ENCODE measurements at places on chromosomes 2 and 18.

GRCh38 chr2:160906878-160907277 is 253.3 kb upstream of the TANK start:
- peak; percentile 28 for DNase-seq

GRCh38 chr2:157164370-157164769 is 93.1 kb upstream of the GALNT5 start:
- no peak for DNase-seq

DNA sequence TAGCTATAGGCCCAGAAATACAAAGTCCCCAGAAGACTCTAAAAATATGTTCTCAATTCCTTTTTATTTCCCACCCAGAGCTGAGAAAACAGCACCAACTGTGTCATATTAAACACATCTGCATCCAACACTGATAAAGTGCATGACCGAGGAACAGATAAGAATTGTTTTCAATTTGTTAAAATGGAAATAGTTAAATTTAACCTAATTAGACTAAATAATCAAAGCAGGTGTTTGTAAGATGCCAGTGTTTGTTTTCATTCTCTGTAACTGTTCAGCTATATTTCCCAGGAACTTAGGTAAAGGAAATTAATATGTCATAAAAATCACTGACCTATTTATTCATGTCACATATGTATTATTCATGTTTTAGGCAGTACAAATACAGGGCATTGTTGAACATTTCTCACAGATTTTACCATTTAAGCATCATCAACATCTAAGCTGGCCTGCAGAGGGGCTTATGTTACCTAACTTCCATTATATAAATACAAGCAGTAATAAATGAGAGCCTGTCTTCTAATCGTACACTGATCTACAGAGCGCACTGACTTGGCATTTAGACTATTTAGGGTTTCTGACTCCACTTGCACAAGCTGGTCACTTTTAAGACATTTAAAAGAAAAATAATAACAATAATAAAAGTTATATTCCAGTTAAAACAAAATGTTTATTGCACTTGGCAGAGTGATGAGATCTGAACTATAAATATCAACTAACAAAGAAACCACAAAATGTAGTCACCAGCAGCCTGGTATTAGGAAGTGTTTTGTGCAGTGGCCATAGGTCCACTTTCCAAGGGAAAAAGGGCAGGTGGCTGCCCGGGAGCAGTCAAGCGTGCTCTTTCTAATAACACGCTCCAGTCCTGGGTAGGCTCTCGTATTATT is 86.6 kb upstream of the ZFP36L2 start:
- DNase-seq: no peak

- peak; percentile 2 for DNase-seq
These were observed 229.5 kb upstream of the ZC3H15 start for GRCh38 chr2:186256540-186256939.

- DNase-seq: no peak
These were observed 112.5 kb downstream of the MYO1B start for GRCh38 chr2:191357678-191358077.

GRCh38 chr2:148063633-148064032 is 42.7 kb downstream of the MBD5 start:
- no peak for DNase-seq

GRCh38 chr2:30040147-30040546 is 106.7 kb upstream of the YPEL5 start:
- no peak for DNase-seq

GRCh38 chr2:144571770-144572169 is 51.9 kb upstream of the ZEB2 start:
- DNase-seq: no peak

- no peak for DNase-seq
These were observed 739.5 kb downstream of the SOCS6 start for GRCh38 chr18:71028285-71028762.

DNA sequence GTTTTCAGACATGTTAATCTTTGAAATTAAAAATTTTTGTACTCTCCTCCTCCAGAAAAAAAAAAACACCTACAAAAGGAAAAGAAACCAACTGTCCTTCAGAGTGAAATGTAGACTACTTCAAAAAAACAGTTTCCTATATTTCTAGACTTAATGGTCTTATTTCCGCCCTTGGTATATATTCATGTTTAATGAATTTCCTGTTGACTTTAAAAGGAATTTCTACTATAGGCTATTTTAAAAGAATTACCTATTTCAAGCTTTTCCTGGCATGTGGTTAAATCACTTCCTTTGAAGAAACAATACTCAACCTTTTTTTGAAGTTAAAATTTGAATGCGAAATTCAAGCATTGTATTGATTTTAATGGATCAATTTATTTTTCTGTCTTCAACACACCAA is 29.2 kb downstream of the GULP1 start:
- no peak for DNase-seq

DNA sequence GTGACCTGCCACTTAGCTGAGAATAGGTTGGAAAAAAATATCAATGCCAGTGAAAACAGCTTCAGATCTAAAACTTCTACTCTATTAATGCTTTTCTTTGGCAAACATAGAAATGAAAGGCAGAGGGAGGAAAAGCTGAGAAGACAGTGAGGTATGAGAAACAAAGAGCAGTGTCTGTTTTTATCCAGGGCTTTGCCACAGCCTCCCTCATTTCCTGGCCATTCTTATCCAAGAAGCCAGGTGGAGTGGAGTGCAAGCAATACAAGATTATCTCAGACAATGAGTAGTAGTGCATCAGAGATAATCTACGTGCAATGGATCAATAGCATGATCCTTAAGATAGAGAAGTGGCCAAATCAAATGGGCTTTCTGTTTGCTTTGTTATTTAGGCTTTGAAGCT is 808.7 kb upstream of the PIK3C3 start:
- DNase-seq: no peak

- no peak for DNase-seq
These were observed 65.5 kb downstream of the ZNF516 start for GRCh38 chr18:76429262-76430126.

- DNase-seq: peak; percentile 49
These were observed 18.0 kb downstream of the ARID5A start for GRCh38 chr2:96554293-96555145.

- DNase-seq: peak; percentile 9
These were observed 69.0 kb upstream of the FAM110C start for GRCh38 chr2:115303-115702.

GRCh38 chr2:33727361-33728032 is 128.4 kb upstream of the FAM98A start:
- no peak for DNase-seq

DNA sequence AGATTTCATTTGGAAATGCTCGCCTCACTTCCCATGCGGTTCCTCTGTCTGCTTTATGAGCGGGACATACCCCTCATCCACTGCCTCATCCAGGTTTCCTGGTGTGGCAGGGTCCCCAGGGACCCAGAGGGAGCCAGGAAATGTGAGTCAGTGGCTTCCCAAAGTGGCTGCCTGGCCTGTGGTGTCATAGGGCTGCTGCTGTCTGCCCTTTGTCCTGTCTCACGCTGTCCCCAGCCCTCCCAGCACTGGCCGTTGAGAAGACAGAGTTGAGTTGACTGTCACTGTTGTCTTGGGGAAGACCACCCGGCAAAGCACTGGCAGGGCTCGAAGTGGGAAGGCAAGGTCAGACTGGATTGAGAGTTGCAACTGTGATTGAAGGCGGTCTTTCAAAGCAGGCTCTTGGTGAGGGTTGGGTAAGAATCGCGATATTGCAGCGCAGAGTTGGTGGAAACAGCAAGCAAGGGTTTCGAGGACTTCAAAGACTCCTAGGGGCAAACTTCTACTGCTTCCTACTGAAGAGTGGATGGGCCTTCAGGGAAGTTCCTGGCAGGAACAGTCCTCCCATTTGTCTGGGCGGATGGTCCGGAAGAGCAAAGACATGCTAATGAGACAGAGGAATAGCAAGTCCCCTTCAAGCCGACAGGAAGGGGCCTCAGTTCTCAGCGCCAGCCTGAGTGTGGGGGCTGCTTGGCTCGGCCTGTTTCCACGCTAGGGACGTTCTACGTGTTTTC is 33.9 kb downstream of the RAB31 start:
- no peak for DNase-seq

DNA sequence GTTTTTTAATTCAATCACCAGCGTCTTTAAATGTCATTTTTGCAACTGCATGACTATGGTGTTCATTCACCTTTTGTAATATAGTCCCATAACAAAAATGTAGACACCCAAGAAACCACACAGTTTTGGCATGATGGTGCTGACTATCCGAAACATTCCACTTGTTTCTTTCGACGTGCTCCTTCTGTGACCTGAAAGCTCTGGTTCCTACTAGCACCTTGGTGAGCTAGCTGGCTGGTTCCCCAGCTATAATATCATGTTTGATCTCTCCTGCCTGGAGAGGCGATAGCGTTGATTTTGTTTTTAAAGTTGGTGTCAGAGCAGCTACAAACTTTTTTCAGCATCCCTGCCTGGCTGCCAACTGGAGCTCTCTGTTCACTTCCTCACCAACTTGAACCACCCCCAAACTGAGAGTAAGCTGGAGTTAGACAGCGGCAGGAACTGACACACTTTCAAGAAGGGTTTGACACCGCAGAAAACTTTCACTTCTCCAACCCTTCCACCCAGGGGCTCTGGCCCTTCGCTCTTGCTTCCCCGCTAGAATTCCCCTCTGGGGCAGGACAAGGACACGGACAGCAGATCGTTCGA is 1.1 kb downstream of the ATAD2B start:
- peak; percentile 39 for DNase-seq

DNA sequence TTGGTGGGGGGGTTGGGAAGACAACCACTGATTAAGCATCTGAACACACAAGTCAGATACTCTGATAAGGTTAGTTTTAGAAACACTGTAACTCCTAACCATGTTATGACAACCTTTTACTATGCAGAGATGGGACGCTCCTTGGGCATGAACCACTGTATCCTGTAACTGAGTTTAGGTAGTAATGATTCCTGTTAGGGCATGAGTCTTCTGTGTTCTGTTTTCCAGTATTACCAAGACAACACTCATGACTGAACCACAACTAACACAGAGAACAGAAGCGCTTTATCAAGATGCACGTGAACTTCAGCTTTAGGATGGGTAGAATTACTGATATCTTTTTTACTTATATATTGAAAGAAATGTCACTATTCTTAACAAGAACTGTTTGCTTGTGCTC is 14.1 kb upstream of the CREB1 start:
- DNase-seq: no peak

- DNase-seq: peak; percentile 57
These were observed 219.0 kb downstream of the SH3BP4 start for GRCh38 chr2:235170536-235171521.

GRCh38 chr18:1663879-1664705 is 759.4 kb downstream of the ADCYAP1 start:
- DNase-seq: peak; percentile 78

- no peak for DNase-seq
These were observed 256.9 kb upstream of the DPP10 start for GRCh38 chr2:114185501-114185900.
